A549 (cell line): ENCODE measurements at places on chromosomes 16 and 17. TPM values are rescaled to one million over a fixed set of nuclear protein-coding genes. Genes with fewer than 3 reads are reported as not detected.

NLRC3 gene
- 0.03 TPM in 1 of 3 replicates, not detected in the others for polyA plus RNA-seq

DNA sequence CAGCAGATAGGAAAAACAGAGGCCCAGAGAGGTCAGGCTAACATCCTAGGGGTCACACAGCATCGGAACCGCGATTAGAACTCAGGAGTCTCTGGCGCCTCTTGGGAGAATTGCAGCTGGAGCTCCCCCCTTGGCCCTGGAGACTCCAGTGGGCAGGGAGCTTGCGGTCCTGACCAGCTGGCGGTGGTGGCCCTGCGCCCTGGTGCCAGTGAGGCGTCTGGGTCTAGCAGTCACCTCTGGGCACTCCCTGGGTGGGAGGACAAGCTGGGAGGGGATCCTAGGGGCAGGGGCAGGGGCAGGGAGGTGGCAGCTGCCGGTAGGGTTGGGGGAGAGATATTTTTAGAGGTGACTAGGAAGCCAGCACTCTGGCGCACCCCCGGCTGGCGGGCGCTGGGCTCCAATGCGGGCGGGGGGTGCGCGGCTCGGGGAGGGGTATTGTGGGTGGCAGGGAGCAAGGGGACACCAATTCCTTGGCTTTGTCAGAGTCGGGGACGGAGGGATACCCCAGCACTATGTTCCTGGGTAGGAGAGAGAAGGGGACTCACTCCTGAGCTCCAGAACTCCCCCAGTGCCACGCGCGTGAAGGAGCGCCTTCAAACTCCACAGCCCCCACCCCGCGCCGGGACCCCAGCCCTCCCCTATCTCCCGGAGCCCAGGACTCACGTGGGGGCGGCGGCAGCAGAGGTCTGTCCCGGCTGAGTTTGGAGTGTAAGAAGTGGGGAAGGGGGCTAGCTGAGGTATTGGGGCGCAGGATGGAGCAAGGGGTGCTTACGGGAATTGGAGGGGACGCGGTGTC, 584 bp downstream of the PHOSPHO1 start:
- no peak for DNase-seq

GRCh38 chr16:83051451-83051850, 424.7 kb downstream of the CDH13 start:
- DNase-seq: no peak

KRT25 gene
- polyA plus RNA-seq: not detected in 3 replicates

KRT9 gene
- polyA plus RNA-seq: not detected in 3 replicates

ZNF200 gene
- polyA plus RNA-seq: 6.5 to 6.9 TPM (median 6.7 TPM) in 3 replicates

DNA sequence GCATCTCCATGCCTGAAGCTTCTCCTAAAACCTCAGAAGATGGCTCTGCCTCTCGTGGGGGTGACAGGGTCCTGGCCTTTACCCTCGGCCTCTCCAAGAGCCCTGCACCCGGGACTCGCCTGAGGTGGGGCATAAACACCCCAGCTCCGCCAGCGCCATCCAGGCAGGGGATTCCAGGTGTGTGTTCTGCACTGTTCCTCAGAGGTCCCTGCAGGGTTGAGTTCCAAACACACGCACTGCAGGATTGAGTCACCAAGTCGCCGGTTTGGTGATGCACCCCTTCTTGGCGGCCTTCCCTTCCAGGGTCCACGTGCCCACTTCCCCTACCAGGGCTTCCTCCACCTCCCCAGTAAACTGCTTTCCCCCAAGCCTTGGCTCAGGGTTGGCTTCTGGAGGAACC, 40.0 kb upstream of the RBFOX3 start:
- no peak for DNase-seq
